ENCODE measurements at places on chromosomes 5 and 9. TPM values are rescaled to one million over a fixed set of nuclear protein-coding genes. Genes with fewer than 3 reads are reported as not detected.

The REXO4 gene
- 10.6 TPM for total RNA-seq

The TICAM2 gene
- 9.1 TPM for total RNA-seq

The SGCD gene
- 33.3 TPM for total RNA-seq

The FIBCD1 gene
- 5.3 TPM for total RNA-seq

The DMGDH gene
- total RNA-seq = 7.2 TPM

The PCDHA9 gene
- total RNA-seq = 0.29 TPM

The IFNA2 gene
- not detected for total RNA-seq

All from osteoblast (primary cell).